ENCODE measurements at places on chromosomes 6 and 20. TPM values are rescaled to one million over a fixed set of nuclear protein-coding genes. Genes with fewer than 3 reads are reported as not detected.

- DNase-seq, result no peak
- H3K27ac ChIP-seq, result no peak overlapping the region
- H3K4me3 ChIP-seq, result no peak overlapping the region
Measured at GRCh38 chr6:157726892-157727628, 96.0 kb upstream of the SNX9 start.

GRCh38 chr6:1915226-1915625 is 305.5 kb downstream of the FOXC1 start:
- no peak overlapping the region for H3K27ac ChIP-seq
- no peak for DNase-seq
- no peak overlapping the region for H3K4me3 ChIP-seq
- H3K4me1 ChIP-seq, result no peaks in the 10 kb centered on the region

The DNMT3B gene
- 15.4 TPM for total RNA-seq

DNA sequence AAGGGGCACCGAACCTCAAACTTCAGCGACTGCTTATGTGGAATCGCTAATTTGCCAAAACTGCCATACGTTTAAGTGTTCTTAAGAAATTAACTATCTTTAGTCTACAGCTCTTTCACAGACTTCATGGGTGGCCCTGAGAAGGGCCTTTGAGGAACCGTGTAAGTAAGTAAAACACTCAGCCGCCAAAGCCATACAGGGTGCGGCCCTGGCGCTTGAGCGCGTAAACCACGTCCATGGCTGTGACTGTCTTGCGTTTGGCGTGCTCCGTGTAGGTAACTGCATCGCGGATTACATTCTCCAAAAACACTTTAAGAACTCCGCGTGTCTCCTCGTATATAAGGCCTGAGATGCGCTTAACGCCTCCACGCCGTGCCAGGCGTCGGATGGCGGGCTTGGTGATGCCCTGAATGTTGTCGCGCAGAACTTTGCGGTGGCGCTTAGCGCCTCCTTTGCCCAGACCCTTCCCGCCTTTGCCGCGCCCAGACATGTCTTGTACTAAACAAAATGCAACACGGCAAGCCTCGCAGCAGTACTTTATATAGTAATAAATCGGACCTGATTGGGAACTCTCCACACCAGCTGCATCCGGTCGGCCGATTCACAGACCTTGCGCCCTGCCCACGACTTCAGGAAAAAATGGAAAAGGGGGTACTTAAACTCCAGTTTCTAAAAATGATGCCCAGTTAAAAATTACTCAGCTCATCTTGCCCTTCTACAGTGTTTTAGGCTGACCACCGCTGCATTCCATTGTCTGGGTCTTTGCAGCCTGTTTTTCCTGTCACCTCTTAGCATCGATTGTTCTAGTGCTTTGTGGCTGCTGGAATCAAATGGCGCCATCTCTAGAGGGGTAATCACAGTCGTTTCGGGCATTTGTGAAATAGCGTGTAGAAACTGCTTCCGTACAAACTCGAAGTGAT is 38.9 kb downstream of the OR2B2 start:
- peak overlapping the region; percentile 92 for H3K4me3 ChIP-seq
- no peaks in the 10 kb centered on the region for H3K36me3 ChIP-seq
- no peaks in the 10 kb centered on the region for H3K27me3 ChIP-seq
- peak overlapping the region; percentile 98 for H3K27ac ChIP-seq
- peaks cover 25% of the 10 kb centered on the region for H3K4me1 ChIP-seq

DNA sequence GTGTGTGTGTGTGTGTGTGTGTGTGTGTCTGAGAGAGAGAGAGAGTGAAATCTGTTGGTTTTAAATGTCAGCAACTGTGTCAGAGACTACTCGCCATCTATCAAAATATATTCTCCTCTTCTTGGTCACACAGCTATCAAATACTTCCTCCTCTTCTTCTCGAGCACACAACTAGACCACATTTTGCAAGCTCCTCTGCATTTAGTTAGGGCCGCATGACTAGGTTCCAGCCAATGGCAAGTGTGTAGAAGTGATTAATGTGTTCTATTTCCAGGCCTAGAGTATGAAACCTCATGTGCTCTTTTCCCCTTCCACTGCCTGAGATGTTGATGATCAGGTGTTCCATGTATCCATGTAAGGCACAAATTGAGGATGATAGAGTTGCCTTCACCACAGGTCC is 278.5 kb upstream of the MARCKS start:
- no peaks in the 10 kb centered on the region for H3K27me3 ChIP-seq
- no peak for DNase-seq
- no peak overlapping the region for H3K4me3 ChIP-seq
- no peak overlapping the region for H3K27ac ChIP-seq
- H3K4me1 ChIP-seq, result no peaks in the 10 kb centered on the region

- no peaks in the 10 kb centered on the region for H3K36me3 ChIP-seq
- no peak overlapping the region for H3K4me3 ChIP-seq
- no peak overlapping the region for H3K27ac ChIP-seq
- no peak for DNase-seq
- H3K4me1 ChIP-seq, result no peaks in the 10 kb centered on the region
Measured at GRCh38 chr20:37267667-37268313, 6.2 kb upstream of the GHRH start.

The TMEM30A gene
- 77.2 TPM for total RNA-seq

DNA sequence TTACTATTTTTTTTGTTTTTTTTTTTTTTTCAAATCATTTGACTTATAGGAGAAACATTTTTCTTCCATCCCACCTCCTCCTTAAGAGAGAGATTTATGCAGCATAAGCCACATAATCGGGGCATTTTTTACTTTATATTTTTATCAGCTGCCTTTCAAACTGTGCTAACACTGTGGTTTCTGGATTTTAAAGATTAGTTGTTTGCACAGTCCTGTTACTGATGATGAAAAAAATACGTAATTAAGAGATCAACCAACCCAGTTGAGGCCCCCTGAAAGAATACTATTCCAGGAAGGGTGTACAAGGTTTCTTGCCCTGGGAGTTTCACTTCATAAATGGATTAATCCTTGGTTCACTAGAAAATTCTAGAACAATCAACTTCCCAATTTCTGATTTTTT is 68.3 kb downstream of the MMS22L start:
- H3K4me3 ChIP-seq, result no peak overlapping the region
- no peaks in the 10 kb centered on the region for H3K27me3 ChIP-seq
- DNase-seq, result no peak
- no peaks in the 10 kb centered on the region for H3K36me3 ChIP-seq

DNA sequence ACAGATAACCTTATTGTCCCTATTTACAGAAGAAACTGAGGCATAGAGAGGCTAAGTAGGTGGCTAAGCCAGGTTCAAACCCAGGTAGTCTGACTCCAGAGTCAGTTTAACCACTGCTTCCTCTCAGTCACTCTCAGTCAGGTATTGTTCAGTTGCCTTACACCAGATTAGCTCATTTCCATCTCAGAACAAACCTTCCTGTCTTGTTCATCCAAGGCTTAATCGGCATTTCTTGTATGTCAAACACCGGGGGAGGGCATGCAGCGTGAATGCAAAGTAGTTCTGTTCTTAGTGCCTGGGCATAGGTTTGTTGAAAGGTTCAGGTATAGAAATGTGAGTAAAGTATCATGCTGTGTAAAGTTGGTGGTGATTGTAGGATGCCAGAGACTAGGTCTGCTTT is 51.7 kb downstream of the CTNNBL1 start:
- no peak overlapping the region for H3K27ac ChIP-seq
- peaks cover 9% of the 10 kb centered on the region for H3K4me1 ChIP-seq
- no peaks in the 10 kb centered on the region for H3K27me3 ChIP-seq
- DNase-seq, result no peak

- no peak overlapping the region for H3K27ac ChIP-seq
- H3K4me3 ChIP-seq, result no peak overlapping the region
- H3K36me3 ChIP-seq, result no peaks in the 10 kb centered on the region
- H3K4me1 ChIP-seq, result no peaks in the 10 kb centered on the region
- peaks cover 5% of the 10 kb centered on the region for H3K27me3 ChIP-seq
Measured at GRCh38 chr6:10078581-10078980, 336.3 kb downstream of the TFAP2A start.

DNA sequence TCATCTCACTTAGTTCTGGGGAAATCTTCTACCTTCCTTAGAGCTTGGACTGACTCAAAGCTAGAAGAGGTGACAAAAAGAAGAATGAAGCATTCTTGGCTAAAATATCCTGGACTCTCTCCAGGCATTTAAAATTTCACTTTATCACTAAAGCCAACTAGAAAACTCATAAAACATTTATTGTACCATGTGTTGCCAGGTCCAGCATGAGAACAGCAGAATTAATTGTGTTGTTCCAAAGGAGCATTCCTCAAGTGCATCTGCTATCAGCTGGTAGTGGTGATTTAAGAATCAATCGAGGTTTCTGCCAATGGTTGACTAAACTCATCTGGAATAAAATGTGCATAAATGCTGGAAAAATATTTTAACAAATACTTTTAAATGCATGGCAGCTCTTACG is 147.3 kb upstream of the SSTR4 start:
- H3K4me1 ChIP-seq, result peaks cover 9% of the 10 kb centered on the region
- no peaks in the 10 kb centered on the region for H3K36me3 ChIP-seq
- no peak overlapping the region for H3K4me3 ChIP-seq
- H3K27ac ChIP-seq, result no peak overlapping the region
- DNase-seq, result no peak

GRCh38 chr6:41713650-41714291 is 21.6 kb downstream of the TFEB start:
- no peak for DNase-seq
- no peaks in the 10 kb centered on the region for H3K36me3 ChIP-seq
- no peaks in the 10 kb centered on the region for H3K4me1 ChIP-seq
- H3K4me3 ChIP-seq, result no peak overlapping the region
- H3K27me3 ChIP-seq, result peaks cover 16% of the 10 kb centered on the region

DNA sequence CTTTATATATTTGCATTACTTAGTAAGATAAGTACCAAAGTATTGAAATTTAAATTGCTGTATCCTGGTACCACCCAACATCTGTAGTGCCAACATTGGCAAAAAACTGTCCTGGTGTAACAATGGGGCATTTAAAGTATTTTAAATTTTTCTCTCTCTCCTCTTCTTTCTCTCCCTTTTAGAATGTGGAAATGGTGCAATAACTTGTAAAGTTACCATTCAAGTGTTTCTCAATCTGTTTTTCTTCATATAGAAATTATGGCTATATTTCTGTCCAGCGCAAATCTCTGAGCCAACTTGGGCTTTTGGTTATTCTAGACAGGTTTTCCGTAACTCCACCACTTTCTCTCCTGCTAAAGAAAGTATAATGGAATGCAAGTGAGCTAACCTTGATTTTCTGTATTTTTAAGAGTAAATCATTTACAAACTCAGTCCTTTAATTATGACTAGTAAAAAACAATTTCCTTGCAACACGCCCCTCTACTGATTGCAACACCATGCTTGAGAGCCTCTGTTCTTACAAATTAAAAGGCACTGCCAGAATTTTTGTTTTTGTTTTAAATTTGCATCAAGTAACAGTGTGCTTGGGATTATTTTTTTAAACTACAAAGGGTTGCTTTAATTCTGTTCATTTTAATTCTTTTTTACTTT is 324.2 kb upstream of the CITED2 start:
- DNase-seq, result no peak
- no peak overlapping the region for H3K4me3 ChIP-seq
- H3K4me1 ChIP-seq, result peaks cover 11% of the 10 kb centered on the region
- H3K27ac ChIP-seq, result no peak overlapping the region
- H3K36me3 ChIP-seq, result no peaks in the 10 kb centered on the region

GRCh38 chr20:36860811-36861624 is 14.9 kb upstream of the TLDC2 start:
- peaks cover 30% of the 10 kb centered on the region for H3K4me1 ChIP-seq
- peak overlapping the region; percentile 75 for H3K4me3 ChIP-seq
- H3K36me3 ChIP-seq, result peaks cover 1% of the 10 kb centered on the region
- DNase-seq, result no peak
- H3K27me3 ChIP-seq, result no peaks in the 10 kb centered on the region

DNA sequence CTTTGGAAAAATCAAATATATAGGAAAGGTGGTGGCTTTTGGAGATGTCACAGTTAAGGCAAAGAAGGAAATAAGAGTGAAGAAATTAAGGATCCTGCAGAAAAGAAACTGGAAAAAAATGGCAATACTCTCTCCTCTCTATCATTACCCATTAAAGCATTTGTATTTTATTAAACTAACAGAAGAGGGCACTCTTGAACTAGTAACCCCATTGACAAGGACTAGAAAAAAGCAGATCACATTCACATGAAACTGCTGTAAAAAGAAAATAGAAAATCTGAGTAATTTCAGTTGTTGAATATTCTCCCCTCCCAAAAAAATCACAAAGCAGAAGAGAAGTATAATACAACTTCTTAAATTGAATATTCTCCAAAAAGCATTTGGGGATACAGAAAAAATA is 104.1 kb upstream of the SLC35B3 start:
- no peak overlapping the region for H3K27ac ChIP-seq
- DNase-seq, result no peak
- no peak overlapping the region for H3K4me3 ChIP-seq
- H3K27me3 ChIP-seq, result no peaks in the 10 kb centered on the region
- no peaks in the 10 kb centered on the region for H3K36me3 ChIP-seq

- H3K4me3 ChIP-seq, result no peak overlapping the region
- no peak for DNase-seq
- H3K4me1 ChIP-seq, result peaks cover 34% of the 10 kb centered on the region
- H3K27me3 ChIP-seq, result no peaks in the 10 kb centered on the region
- no peak overlapping the region for H3K27ac ChIP-seq
- H3K36me3 ChIP-seq, result no peaks in the 10 kb centered on the region
Measured at GRCh38 chr6:160253714-160254113, 4.9 kb downstream of the SLC22A2 start.

GRCh38 chr6:80478030-80478429 is 371.6 kb downstream of the BCKDHB start:
- H3K27ac ChIP-seq, result no peak overlapping the region
- no peaks in the 10 kb centered on the region for H3K27me3 ChIP-seq
- H3K4me1 ChIP-seq, result peaks cover 2% of the 10 kb centered on the region

DNA sequence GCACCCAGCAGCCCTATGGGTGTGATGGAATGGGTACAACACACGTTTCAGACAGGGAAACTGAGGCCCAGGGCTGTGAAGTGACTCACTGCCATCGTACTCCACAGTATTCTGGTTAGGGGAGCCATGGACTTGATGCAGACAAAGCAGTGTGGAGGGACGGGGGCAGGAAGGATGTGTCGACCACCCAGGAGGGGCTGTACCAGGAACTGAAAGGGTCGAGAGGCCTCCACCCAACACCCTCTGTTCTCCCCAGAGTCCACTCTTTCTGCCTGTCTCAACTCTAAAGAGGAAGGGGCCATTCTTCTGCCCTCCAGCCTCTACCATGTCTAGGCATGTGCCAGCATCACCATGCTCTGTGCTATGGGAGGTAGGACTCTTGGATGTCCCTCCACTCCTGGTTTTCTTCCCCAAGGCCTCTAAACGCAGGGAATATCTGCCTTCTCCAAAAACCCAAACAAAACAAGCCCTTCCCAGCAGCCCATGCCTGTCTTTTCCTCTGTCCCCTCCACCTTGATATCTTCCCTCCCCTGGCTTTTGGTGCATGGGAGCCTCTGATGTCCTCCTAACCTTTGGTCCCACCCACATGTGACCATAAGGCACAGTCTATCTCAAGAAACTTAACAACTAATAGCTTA is 7.4 kb downstream of the SLC22A1 start:
- peaks cover 19% of the 10 kb centered on the region for H3K36me3 ChIP-seq
- H3K4me3 ChIP-seq, result no peak overlapping the region
- no peak for DNase-seq
- no peaks in the 10 kb centered on the region for H3K27me3 ChIP-seq
- no peaks in the 10 kb centered on the region for H3K4me1 ChIP-seq
- H3K27ac ChIP-seq, result no peak overlapping the region
